ENCODE measurements at places on chromosomes 5 and 9. TPM values are rescaled to one million over a fixed set of nuclear protein-coding genes. Genes with fewer than 3 reads are reported as not detected.

DNA sequence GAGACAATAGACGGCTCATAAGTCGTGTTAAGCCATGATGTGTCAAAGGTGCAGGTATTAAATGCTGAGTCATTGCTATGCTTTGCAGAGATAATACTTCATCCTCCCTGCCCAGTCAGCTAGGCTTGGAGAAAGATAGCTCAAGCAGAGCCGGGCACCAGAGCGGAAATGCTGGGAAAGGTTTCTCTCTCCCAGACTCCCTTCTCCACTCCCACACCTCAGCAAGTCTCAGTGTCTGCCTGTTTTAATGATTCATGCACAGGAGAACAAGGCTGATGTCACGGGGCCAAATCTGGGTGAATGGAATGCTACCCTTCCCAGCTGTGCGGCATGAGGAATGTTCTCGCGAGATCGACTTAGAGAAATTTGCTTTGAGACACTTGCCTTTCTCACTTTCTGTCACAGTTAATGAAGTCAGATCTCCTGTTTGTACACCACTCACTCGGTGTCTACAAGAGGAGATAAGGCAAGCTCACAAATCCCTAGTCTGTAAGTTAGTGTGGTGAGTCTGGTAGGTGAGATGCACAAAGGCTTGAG is 204.4 kb downstream of the EFNA5 start:
- 0 out of 2 replicates have a peak overlapping the region, but pooled peaks have one; percentile 53 for H3K27ac ChIP-seq
- peaks cover 64% of the 10 kb centered on the region for H3K4me1 ChIP-seq
- H3K4me3 ChIP-seq, result no peak overlapping the region
- peak; percentile 68 for DNase-seq

DNA sequence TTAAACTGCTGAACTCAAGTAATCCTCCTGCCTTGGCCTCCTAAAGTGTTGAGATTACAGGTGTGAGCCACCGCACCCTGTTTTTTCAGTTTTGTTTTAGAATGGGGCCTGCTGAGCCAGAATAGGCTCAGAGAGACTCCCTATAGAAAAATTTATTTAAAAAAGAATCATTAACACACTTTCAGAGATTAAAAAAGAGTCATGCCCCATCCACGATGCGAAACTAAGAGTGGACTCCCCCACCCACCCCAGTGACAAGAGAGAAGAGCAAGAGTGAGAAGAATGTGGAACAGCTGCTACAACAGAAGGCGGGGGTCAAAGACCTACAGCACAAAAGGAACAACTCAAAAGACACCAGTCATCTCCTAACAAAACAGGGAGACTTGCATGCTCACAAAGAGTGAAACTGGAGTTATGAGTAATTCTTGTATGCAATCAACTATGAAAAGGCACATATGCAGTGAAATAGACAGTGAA is 47.2 kb downstream of the GLDC start:
- H3K27ac ChIP-seq, result no peak overlapping the region
- no peak overlapping the region for H3K4me3 ChIP-seq
- no peak for DNase-seq
- H3K36me3 ChIP-seq, result peaks cover 69% of the 10 kb centered on the region
- no peaks in the 10 kb centered on the region for H3K4me1 ChIP-seq

DNA sequence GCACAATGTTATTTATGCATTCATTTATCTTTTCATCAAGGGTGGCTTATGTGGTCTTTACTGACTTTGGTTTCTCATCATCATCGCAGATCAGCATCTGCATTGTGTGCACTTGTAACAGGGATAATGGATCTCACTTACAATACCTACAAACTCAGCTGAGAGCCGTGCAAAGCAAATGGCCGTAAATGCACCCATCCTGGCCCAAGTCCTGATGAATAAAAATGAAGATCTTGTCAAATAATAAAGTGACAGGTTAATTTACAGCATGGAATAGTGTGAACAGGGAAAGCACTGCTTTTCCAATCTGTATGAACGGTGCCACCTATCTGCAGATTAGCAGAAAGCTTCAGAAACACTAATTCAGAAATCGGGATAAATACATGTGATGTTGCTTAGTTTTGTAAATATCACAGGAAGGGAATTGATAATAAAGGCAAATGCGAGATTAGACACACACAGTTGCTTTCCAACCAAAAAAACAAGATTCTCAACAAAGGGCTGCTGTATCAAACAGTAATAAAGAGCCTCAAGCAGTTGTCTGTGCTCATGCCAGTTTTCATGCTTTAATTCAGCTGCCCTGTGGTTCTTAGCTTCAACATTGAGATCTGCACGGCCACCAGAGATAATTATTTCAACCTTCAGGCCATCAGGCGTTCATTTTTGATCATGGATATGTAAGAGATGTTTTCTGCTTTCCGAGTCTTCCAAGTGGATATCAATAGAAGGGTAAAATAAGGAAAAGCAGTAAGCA is 153.4 kb upstream of the POU5F2 start:
- H3K4me1 ChIP-seq, result no peaks in the 10 kb centered on the region
- no peaks in the 10 kb centered on the region for H3K36me3 ChIP-seq
- DNase-seq, result peak; percentile 33
- H3K4me3 ChIP-seq, result no peak overlapping the region
- no peak overlapping the region for H3K27ac ChIP-seq

DNA sequence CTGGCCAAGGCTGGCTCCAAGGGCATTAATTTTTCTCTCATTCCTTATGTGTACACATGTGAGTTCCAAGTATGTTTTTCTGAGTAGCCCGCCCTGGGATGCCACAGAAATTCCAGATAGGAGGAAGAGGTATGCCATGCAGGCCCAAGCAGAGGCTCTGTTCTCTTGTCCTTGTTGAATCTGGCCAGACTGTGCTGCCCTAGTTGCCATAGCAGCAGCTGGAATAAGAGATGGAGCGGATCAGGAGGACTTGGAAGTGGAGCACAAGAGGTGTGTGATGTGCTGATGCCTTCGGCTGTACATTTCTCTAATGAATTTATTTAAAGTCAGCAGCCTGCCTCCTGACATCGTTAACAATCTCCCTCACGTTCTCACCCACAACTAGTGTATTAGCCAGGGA is 235.6 kb upstream of the RPS23 start:
- no peak overlapping the region for H3K27ac ChIP-seq
- H3K27me3 ChIP-seq, result no peaks in the 10 kb centered on the region
- H3K4me1 ChIP-seq, result peaks cover 13% of the 10 kb centered on the region
- no peaks in the 10 kb centered on the region for H3K36me3 ChIP-seq
- DNase-seq, result peak; percentile 51

- no peak for DNase-seq
- H3K4me1 ChIP-seq, result no peaks in the 10 kb centered on the region
- no peaks in the 10 kb centered on the region for H3K27me3 ChIP-seq
- no peak overlapping the region for H3K27ac ChIP-seq
- H3K36me3 ChIP-seq, result no peaks in the 10 kb centered on the region
- H3K4me3 ChIP-seq, result no peak overlapping the region
Observed at GRCh38 chr9:133707763-133708245, 30.3 kb downstream of the SARDH start.

- peaks cover 46% of the 10 kb centered on the region for H3K4me1 ChIP-seq
- H3K27ac ChIP-seq, result no peak overlapping the region
- H3K27me3 ChIP-seq, result no peaks in the 10 kb centered on the region
- no peaks in the 10 kb centered on the region for H3K36me3 ChIP-seq
- DNase-seq, result no peak
Observed at GRCh38 chr9:77271023-77271690, 93.8 kb downstream of the VPS13A start.

- no peak overlapping the region for H3K27ac ChIP-seq
- no peaks in the 10 kb centered on the region for H3K27me3 ChIP-seq
- no peaks in the 10 kb centered on the region for H3K4me1 ChIP-seq
- DNase-seq, result no peak
- H3K4me3 ChIP-seq, result no peak overlapping the region
- H3K36me3 ChIP-seq, result no peaks in the 10 kb centered on the region
Observed at GRCh38 chr9:26324786-26325443, 567.7 kb downstream of the CAAP1 start.

GRCh38 chr9:105114964-105115728 is 129.3 kb upstream of the SLC44A1 start:
- no peaks in the 10 kb centered on the region for H3K4me1 ChIP-seq
- H3K36me3 ChIP-seq, result no peaks in the 10 kb centered on the region
- no peak overlapping the region for H3K4me3 ChIP-seq
- DNase-seq, result no peak
- no peak overlapping the region for H3K27ac ChIP-seq

- DNase-seq, result no peak
- no peak overlapping the region for H3K4me3 ChIP-seq
- no peaks in the 10 kb centered on the region for H3K36me3 ChIP-seq
- no peak overlapping the region for H3K27ac ChIP-seq
Observed at GRCh38 chr5:179355976-179356974, 11.0 kb upstream of the ADAMTS2 start.

- H3K4me3 ChIP-seq, result no peak overlapping the region
- no peaks in the 10 kb centered on the region for H3K27me3 ChIP-seq
Observed at GRCh38 chr5:165296401-165297130, 1791.1 kb downstream of the MAT2B start.

- H3K36me3 ChIP-seq, result no peaks in the 10 kb centered on the region
- peak; percentile 19 for DNase-seq
- H3K27me3 ChIP-seq, result no peaks in the 10 kb centered on the region
- no peak overlapping the region for H3K4me3 ChIP-seq
Observed at GRCh38 chr9:128153947-128154695, 4.9 kb downstream of the LCN2 start.

DNA sequence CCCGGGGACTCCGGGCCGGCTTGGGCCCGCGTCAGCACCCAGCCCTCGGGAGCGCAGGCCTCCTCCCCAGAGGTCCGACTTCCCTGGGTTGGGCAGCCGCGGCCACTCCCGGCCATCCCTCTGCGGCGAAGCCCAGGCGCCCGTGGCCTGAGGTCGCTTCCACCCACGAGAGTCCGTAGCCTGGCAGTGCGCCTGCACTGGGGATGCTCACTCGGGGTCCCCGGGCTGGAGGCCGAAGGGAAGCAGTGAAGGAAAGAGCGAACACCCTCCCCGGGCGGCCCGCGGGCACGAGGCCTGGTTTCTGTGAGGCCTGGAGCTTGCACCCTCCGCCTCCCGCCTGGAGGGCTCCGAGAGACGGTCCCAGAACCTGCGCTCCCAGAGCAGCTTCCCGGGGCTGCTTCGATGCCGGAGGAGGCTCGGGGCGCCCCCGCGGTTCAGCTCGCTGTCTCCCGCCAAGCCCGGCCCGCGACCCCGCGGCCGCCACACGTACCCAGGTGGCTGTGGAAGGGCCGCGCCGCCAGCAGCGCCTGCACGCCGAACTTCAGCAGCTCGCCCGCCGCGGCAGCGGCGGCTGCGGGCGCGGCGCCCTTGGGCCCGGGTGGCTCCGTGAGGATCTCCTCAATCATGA is 607 bp downstream of the BARX1 start:
- no peak overlapping the region for H3K27ac ChIP-seq
- H3K36me3 ChIP-seq, result no peaks in the 10 kb centered on the region
- H3K27me3 ChIP-seq, result peaks cover 96% of the 10 kb centered on the region
- H3K4me3 ChIP-seq, result peak overlapping the region; percentile 59
- H3K4me1 ChIP-seq, result peaks cover 58% of the 10 kb centered on the region

DNA sequence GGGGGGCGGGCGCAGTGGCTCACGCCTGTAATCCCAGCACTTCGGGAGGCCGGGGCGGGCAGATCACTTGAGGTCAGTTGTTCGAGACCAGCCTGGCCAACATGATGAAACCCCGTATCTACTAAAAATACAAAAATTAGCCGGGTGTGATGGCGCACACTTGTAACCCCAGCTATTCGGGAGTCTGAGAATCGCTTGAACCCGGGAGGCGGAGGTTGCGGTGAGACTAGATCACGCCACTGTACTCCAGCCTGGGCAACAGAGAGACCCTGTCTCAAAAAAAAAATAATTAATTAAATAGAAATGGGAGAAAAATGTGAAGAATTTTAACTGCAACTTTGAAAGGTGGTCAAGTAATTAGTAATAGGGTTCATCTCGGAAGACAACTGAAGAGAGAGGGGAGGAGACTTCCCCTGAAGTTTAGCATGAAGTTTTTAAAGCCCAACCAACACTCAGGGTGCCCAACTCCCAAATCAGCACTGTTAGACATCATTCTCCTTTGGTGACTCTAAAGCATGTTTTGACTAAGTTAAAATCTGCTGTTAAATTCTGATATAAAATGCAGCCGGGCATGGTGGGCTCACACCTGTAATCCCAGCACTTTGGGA is 1.4 kb upstream of the CSNK1A1 start:
- DNase-seq, result peak; percentile 39
- peak overlapping the region; percentile 91 for H3K27ac ChIP-seq
- no peaks in the 10 kb centered on the region for H3K27me3 ChIP-seq
- peaks cover 7% of the 10 kb centered on the region for H3K36me3 ChIP-seq
- peak overlapping the region; percentile 96 for H3K4me3 ChIP-seq
- H3K4me1 ChIP-seq, result peaks cover 15% of the 10 kb centered on the region

- H3K27ac ChIP-seq, result peak overlapping the region; percentile 59
- no peaks in the 10 kb centered on the region for H3K36me3 ChIP-seq
- H3K4me1 ChIP-seq, result peaks cover 11% of the 10 kb centered on the region
- no peaks in the 10 kb centered on the region for H3K27me3 ChIP-seq
- peak overlapping the region; percentile 24 for H3K4me3 ChIP-seq
- DNase-seq, result peak; percentile 85
Observed at GRCh38 chr5:150211156-150212030, 21.5 kb downstream of the SLC6A7 start.

DNA sequence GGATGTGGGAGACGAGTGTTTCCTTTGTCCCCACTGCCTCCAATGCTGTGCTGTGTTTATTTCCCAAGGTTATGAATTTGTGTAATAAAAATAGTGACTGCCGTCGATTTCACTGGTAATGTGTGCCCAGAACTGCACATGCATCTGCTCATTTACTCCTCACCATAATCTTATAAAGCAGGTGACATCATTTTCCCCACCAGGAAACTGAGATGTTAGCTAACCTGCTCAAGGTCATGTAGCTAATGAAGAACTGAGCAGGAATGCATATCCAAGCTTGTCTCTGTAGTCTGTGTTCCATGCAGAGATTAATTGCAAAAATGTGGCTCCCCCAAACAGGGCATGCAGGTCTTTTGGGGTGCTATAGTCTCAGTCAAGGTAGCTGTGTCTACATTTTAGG is 224.4 kb downstream of the TENT4A start:
- no peak overlapping the region for H3K4me3 ChIP-seq
- no peaks in the 10 kb centered on the region for H3K4me1 ChIP-seq
- H3K27ac ChIP-seq, result no peak overlapping the region
- no peak for DNase-seq
- H3K36me3 ChIP-seq, result no peaks in the 10 kb centered on the region
- no peaks in the 10 kb centered on the region for H3K27me3 ChIP-seq

DNA sequence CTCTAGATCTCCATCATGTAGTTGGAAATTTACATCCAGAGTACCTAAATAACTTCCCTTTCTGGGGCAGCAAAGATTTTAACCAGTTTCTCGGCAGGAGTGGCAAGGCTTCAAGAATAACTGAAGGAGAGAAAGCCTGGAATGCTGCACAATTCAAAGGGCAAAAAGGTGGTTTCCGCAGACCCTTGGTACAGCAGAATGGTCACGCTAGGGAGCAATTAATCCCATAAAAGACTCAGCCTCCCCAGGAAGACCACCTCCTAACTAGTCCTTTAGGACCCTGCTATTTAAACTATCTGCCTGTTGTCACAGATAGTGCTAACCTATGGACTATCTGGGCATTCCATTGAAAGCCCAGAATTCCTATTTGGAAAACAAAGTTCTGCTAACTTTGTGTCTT is 3.6 kb downstream of the HTR1A start:
- H3K4me1 ChIP-seq, result peaks cover 24% of the 10 kb centered on the region
- peak overlapping the region; percentile 51 for H3K27ac ChIP-seq
- peak; percentile 31 for DNase-seq
- peak overlapping the region; percentile 75 for H3K4me3 ChIP-seq
- H3K27me3 ChIP-seq, result peaks cover 43% of the 10 kb centered on the region
- no peaks in the 10 kb centered on the region for H3K36me3 ChIP-seq

- no peaks in the 10 kb centered on the region for H3K27me3 ChIP-seq
- H3K27ac ChIP-seq, result no peak overlapping the region
- no peaks in the 10 kb centered on the region for H3K4me1 ChIP-seq
- DNase-seq, result peak; percentile 96
Observed at GRCh38 chr5:138449501-138450239, 10.8 kb downstream of the REEP2 start.

The ADAMTS16 gene
- polyA plus RNA-seq, result 2.8 TPM

The CCDC192 gene
- 0.40 TPM for polyA plus RNA-seq

The ACOT12 gene
- polyA plus RNA-seq, result 0.54 TPM

The ACER2 gene
- 0.87 TPM for polyA plus RNA-seq

The PCDHA1 gene
- 0.81 TPM for polyA plus RNA-seq

The ADGRD2 gene
- 0.89 TPM for polyA plus RNA-seq
